ENCODE measurements at places on chromosomes 7 and 10. TPM values are rescaled to one million over a fixed set of nuclear protein-coding genes. Genes with fewer than 3 reads are reported as not detected.

DNA sequence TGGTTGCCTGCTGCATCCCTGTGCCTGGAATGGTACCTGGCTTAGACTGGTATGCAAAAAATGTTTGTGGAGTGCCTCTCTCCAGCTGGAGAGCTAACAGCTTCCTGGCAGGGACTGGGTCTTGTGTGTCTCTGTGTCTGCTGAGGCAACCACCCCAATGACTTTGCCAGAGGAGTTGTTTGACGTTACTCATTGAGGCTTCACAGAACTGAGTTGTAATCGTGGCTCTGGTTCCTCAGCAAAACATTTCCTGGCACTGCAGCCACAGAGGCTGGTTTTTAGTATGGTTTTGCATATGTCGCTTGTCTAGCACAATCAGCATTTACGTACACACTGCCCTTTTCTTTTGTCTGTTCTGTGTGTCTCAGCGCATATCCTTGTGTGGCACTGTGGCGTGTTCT lies 7.5 kb downstream of the ZNF282 start:
- no peak for DNase-seq

The EZH2 gene
- 17.6 TPM for total RNA-seq

The CCL24 gene
- not detected for total RNA-seq

The LRRC61 gene
- 34.0 TPM for total RNA-seq

- DNase-seq = peak; percentile 91
These were observed 50.4 kb downstream of the CFAP46 start for GRCh38 chr10:132892004-132892403.

The ITGA8 gene
- total RNA-seq = 1.6 TPM

GRCh38 chr7:142301923-142302550 lies 44.2 kb upstream of the PRSS58 start:
- no peak for DNase-seq

DNA sequence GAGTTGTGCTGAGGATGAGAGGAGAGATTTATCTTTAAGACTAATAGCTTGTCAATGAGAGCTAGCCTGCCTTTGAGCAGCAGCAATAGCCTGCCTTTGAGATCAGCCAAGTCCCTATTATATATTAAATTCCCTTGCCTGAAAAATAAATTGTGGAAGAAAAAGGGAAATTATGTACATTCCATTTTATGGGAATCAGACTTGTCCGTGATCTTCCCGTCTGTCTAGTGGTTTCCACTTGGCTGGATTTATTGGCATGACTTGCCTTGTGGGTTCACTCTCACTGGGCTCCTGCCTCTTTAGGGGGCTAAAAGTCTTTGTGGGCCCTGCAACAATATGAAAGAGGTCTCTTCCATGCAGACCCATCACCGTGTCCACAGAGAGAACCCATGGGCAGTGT lies 171.7 kb upstream of the FRMD4A start:
- no peak for DNase-seq

GRCh38 chr10:128061306-128062300 lies 64.6 kb downstream of the MKI67 start:
- no peak for DNase-seq

The NRP1 gene
- total RNA-seq = 327 TPM

All from cardiac muscle cell (in vitro differentiated cells and primary cell).